Stimulated activated CD4-positive, alpha-beta T cell treated with anti-CD3 and anti-CD28 coated beads, TNF-alpha, amount 100 ng/mL, for 1 hour (primary cell): ENCODE measurements at places on chromosomes 12 and 14.

DNA sequence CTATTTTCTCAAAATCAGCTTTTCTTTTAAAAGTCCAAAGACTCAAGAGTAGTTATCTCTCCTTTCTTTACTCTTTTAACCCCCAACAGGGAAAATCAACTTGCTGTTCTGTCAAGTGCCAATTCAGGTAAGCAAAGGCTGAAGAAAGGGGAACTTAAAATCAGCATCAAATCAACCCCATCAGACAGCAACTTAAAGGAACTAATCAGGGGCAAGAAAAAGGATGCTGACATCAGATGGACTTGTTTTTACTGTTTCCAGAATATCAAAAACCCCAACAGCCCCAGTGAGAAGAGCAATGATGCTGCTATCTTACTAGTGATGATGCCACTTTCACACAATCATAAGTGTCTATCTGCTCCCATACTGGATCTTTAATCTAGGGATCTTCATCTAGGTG, 3.4 kb downstream of the BAZ2A start:
- DNase-seq = no peak

DNA sequence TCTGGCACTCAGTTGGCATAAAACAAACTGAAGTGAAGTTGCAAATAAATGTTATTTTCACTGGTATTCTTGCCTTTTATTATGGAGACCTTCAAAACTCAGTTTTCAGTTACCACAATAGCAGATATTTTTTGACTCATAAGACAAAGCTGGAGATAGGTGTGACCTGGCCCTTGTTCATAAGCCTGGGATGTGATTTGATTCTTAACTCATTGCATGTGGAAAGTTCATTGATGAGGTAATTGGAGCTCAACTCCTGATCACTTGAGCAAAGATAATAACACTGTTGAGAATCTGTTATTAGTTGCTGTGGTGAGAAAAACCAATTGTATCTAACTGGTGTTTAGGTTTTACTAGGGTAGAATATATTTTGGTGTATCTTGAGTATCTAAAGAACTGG, 105.1 kb downstream of the AEBP2 start:
- DNase-seq = no peak

GRCh38 chr12:121189619-121190155, 20.2 kb upstream of the P2RX4 start:
- DNase-seq = no peak

DNA sequence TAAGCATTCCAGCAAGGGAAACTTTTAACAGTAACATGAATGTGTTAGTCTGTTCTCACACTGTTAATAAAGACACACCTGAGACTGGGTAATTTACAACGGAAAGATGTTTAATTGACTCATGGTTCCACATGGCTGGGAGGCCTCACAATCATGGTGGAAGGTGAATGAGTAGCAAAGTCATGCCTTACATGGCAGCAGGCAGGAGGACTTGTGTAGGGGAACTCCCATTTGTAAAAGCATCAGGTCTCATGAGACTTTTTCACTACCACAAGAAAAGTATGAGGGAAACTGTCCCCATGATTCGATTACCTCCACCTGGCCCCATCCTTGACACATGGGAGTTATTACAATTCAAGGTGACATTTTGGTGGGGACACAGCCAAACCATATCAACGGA, 168.3 kb downstream of the PAH start:
- no peak for DNase-seq

DNA sequence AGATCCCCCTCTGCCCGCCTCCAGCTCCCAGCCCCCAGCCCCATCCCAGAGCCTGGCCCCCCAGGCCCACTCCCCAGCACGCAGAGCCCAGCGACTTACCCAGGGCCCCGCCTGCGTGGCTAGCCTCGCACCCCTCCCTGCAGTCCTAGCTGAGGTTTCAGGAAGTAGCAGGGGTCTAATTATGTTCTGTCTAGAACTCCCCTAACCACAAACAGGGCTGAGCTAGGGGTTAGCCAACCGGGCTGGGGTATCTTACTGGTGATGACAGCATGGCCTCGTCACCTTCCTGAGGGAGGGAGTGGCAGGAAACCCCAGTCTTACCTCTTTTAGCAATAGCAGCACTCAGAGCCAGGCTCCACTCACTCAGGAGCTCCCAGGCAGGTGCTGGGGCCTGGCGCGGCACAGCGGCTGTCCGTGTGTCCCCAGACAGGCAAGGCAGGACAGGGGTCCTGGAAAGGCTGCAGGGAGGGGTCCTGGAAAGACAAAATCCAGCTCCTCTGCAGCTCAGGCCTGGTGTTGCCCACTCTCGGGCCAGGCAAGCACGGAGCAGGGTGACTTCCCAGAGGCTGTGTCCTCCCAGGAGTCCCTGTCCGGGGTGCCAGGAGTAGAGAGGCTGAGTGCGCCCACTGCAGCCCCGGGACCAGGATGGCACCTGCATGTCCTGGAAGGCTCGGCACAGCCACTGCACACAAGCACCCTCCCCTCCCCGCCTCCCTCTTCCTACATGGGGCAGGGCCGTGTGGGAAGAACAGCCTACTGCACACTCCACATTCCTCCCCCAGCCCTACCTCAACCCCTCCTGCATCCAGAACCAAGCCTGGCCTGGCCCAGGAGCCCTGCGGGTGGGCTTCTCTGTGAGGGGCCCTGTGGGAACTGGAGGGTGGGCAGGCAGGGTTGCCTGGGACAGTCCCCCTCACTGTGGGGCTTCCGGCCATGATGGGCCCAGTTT, at the start of gene GPR132:
Gene GPR132 (minus strand): TSS at position 151 of the 949 bp plus-strand sequence. CDS start 10,010 bp downstream, outside the sequence.
- peak; percentile 89 for DNase-seq

- no peak for DNase-seq
Measured at GRCh38 chr12:1801303-1801975, 18.9 kb upstream of the LRTM2 start.

GRCh38 chr14:77061630-77062257, 33.2 kb upstream of the IRF2BPL start:
- no peak for DNase-seq

- no peak for DNase-seq
Measured at GRCh38 chr14:51094282-51094821, 553 bp downstream of the TRIM9 start.

GRCh38 chr12:87096082-87096585, 839.9 kb upstream of the MGAT4C start:
- DNase-seq = no peak

GRCh38 chr12:67980391-67980790, 8.9 kb upstream of the IFNG-AS1 start:
- no peak for DNase-seq

- no peak for DNase-seq
Measured at GRCh38 chr12:98294051-98294805, 221.2 kb upstream of the TMPO start.

- DNase-seq = no peak
Measured at GRCh38 chr12:115828168-115828567, 449.3 kb downstream of the MED13L start.

GRCh38 chr12:55797068-55797467, 20.5 kb downstream of the SARNP start:
- DNase-seq = no peak

DNA sequence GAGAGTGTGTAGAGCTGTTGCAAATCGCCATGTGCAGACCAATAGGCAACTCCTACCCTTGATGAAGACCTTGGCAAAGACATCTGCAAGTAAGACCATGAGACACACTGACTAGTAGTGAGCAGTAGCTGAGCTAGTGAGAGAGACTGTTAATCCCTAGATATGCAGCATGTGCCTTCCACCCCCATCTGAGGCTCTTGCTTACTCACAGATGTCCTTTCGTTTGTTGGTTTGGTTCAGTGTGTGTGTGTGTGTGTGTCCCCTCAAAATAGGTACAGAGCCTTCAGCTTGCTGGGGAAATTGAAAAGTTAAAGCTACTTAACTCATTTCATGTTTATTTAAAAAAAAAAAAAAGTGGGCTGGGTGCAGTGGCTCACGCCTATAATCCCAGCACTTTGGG, 37.6 kb downstream of the MYF5 start:
- DNase-seq = no peak

DNA sequence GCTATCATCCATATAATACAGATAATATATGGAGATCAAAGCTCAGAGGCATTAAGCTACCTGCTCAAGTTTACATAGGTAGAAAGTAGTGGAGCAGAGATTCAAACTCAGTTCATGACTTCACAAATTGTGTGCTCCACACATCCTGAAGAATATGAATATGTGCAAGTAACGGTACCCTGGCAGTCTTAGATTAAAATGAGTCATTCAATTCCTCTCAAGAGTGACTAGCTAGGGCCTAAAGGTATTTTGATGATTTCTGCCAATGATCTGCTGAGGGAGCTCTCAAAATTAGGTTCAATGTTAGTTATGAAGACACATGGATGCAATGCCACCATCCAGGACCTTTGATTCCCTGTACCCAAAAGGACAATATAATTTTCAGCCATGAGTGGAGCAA, 58.9 kb downstream of the GRIP1 start:
- no peak for DNase-seq

- no peak for DNase-seq
Measured at GRCh38 chr14:88188745-88189416, 134.2 kb downstream of the KCNK10 start.

- DNase-seq = no peak
Measured at GRCh38 chr14:21768116-21768874, 94.7 kb upstream of the OR4E1 start.

DNA sequence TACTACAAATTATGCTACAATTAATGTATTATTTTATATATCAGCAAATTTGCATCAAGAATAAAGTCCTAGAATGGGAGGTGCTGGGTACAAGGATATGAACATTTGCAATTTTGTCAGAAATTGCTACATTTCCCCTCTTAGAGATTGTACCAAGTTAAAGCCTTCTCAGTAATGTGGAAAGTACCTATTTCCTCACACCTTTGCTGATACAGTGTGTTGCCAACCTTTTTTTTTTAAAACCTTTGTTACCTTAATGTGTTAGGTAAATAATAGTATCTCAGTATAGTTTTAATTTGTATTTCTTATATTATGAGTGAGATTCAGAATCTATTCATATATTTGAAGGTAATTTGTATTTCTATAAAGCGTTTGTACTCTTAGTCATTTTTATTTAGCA, 95.4 kb upstream of the HIF1A start:
- no peak for DNase-seq

DNA sequence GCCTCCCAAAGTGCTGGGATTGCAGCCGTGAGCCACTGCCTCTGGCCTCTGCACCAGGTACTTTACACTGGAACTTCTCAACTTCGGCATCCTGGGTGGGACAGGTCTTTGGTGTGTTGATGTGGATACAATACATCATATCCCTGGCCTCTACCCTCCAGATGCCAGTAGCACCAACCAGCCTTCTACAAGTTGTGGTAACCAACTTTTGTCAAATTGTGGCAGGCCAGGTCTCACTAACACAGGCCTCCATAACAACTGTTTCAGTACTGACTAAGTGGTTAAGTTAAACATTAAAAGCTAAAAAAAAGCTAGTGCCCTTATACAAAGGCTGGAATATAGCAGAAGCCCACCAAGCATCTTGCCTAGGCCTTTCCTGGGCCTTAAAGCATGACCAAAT, 232.9 kb downstream of the PCNX1 start:
- DNase-seq = no peak

GRCh38 chr12:67091678-67092077, 177.5 kb upstream of the CAND1 start:
- DNase-seq = no peak

DNA sequence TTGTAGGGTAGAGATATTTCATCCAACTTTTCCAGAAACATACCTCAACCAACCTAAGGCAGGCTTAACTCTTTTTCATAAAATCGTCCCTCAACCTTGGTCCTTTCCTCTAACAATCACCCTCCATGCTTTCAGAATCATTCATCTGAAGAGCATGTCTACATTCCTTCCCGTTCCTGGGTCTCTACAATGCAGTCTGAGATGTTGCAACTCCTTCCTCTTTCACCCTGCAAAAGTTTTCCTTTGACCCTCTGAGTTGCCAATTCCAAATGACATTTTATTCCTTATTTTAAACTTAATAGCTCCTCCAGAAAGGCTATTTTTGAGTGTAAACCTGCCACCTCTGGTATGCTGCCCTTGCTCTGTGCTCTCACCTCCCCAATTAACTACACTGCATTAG, 16.7 kb downstream of the SLC7A7 start:
- no peak for DNase-seq

DNA sequence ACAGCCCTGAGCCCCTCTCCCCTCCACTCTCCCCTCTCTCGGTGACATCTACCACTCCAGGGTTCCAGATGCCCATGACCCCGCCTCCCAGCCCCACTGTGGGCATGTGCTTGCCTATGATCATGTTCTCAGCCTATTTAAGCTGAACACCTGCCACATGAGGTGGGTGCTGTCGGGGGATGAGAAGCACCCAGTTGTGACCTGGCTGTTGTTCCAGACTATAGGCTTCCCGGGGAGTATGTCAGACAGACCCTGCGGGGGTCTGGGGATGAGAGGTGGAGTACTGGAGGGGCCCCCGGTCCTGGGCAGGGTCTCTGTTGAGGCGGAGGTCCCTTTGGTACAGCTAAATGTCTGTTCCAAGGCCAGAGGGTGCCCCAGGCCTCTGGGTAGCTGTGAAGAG, 6.0 kb downstream of the VSX2 start:
- DNase-seq = no peak

GRCh38 chr12:2160043-2160442, 107.3 kb downstream of the CACNA1C start:
- DNase-seq = no peak

GRCh38 chr12:104570174-104570907, 113.6 kb downstream of the CHST11 start:
- DNase-seq = no peak
